ENCODE measurements at places on chromosomes 3 and 15.

- no peak for DNase-seq
Observed at GRCh38 chr3:29949940-29950616, 656.3 kb upstream of the TGFBR2 start.

DNA sequence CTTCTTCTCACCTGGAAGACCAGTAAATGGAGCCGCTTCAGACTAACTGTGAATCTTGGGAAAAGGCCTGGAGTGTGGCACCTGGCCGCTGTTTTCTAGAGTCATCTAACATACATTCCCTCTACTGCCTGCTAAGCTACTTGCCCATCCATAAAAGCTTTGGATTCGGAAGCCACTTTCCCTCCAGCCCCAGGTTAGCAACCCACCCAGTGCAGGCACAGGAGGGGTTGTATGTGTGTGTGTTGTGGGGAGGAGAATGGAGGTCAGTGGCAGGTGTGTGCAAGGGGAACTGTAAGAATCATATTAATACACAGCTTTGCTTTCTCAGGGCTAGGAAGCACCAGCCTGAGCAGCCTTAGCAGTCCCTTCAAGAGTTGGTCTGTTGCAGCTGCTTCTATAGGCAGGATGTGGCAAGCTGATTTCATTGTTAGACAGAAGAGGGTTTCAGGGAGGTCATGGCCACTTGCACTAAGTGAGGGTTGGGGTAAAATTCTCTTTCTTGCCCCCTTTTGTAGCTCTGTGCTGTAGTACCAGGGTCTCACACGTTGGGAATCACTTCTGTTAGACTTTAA lies 8.9 kb downstream of the NSUN3 start:
- no peak for DNase-seq

- DNase-seq = no peak
Observed at GRCh38 chr3:13088028-13089006, 15.1 kb upstream of the IQSEC1 start.

- no peak for DNase-seq
Observed at GRCh38 chr3:9088441-9089353, 125.4 kb upstream of the RAD18 start.

DNA sequence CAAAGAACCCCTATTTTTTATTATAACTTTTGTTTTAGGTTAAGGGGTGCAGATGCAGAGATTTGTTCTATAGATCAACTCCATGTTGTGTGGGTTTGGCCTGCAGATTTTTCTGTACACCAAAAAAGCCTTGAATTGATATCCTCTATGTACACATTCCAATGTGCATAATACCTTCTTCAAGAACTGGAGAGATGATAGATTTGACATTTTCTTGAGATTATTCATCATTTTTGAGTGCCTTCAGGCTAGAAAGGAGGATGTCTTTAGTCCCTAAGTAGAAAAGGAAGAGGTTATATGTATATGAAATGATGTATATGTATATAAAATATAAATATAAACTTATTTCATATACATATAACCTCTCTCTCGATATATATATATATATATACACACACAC lies 1190.0 kb upstream of the ALCAM start:
- no peak for DNase-seq

- no peak for DNase-seq
Observed at GRCh38 chr15:43132830-43133429, 456 bp upstream of the TMEM62 start.

GRCh38 chr3:12486916-12487315 lies 2.6 kb downstream of the TSEN2 start:
- no peak for DNase-seq

DNA sequence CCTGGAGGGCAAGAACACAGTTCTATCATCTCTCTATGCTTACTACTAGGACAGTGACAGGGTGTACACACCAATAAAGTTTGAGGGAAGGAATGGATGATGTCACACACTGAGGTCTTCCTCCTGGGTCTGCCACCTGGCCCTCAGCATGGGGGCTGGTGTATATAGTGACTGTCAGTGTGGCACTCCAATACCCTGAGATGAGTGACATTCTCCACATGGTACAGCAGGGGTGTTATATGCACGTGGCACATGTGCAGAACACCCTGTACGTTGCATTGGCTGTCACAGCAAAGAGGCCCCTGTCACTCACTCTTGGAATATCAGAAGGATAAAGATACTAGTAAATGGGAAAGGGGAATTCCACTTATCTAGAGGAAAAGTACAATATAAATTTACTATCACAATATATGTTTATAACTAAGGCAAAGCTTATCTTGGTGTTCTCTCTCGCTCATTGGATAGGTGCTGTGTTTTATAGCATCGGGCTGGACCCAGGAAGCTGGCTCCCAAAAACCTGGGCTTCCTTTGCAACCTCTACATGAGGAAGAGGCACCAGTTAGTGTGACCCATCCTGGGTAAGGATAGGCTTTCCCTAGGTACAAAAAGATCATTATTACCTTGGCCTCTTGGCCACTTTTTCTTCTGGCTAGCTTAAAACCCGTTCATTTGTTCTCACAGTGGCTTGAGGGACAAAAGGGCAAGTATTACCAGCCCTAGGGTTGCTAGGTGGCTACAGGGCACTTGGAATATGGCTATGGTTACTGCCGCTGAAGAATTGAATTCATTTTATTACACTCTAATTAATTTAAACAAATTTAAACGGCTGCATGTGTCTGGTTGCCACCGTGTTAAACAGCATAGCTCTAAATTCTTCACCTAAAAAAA lies 54.8 kb upstream of the HES1 start:
- no peak for DNase-seq

Data from stimulated activated CD8-positive, alpha-beta memory T cell treated with anti-CD3 and anti-CD28 coated beads, Interleukin-7, amount 100 ng/mL, for 24 hours (primary cell).